Stimulated activated CD4-positive, alpha-beta T cell treated with anti-CD3 and anti-CD28 coated beads, Interleukin-1b, Interleukin-23, amount 100 ng/mL, for 48 hours (primary cell): ENCODE measurements at places on chromosomes 5 and 9.

- DNase-seq, result no peak
Observed at GRCh38 chr5:8012131-8012977, 143.4 kb downstream of the MTRR start.

GRCh38 chr5:119255571-119256356 is 100.1 kb upstream of the TNFAIP8 start:
- DNase-seq, result no peak

GRCh38 chr5:73119451-73120157 is 771 bp upstream of the TMEM171 start:
- peak; percentile 18 for DNase-seq

- no peak for DNase-seq
Observed at GRCh38 chr9:127923771-127924170, 6.8 kb downstream of the PIP5KL1 start.

DNA sequence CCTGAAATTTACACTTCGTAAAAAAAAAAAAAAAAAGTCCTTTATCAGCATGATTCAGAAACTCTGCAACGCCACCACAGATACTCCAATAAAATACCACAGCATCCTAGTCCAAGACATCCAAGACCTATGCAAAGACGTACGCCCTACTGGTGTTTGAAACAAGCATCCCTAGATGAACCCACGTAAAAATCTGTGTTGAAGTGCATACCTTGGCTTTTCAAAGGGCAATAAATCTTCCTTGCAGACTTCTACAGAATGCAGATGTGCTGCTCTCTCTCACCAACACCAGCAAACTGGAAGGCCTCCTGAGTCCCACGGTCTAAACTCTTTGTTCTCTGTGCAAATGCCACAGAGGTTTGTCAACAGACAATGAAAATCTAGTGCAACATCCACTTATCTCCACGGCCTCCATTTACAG is 38.8 kb downstream of the MYO10 start:
- DNase-seq, result no peak

DNA sequence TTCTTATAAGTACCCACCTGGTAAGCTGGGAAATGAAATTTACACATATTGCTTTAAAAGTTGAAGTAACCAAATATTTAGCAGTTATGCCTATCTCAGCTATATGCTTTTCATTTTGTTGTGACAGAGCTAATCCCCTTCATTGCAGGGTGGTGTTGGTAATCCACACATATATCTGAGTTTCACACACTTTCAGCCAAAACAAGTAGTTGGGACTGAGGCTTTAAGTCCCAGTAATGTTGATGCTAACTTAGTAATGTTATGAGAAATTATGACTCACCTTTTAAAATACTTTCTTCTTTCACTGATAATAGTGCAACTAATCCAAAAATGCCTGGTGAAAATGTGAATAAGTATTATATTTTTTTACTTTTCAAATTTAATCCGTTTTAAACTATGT is 19.2 kb upstream of the RICTOR start:
- no peak for DNase-seq

- DNase-seq, result no peak
Observed at GRCh38 chr5:174464504-174465165, 259.7 kb upstream of the MSX2 start.

GRCh38 chr5:44637916-44638869 is 170.6 kb upstream of the MRPS30 start:
- DNase-seq, result no peak

- no peak for DNase-seq
Observed at GRCh38 chr5:55994495-55994997, at the start of gene IL6ST. TSS of gene IL6ST (minus strand) at chr5:55994963. CDS start at chr5:55976278, 18,685 bp downstream.

GRCh38 chr5:180121826-180122413 is 50.4 kb upstream of the RNF130 start:
- DNase-seq, result no peak

DNA sequence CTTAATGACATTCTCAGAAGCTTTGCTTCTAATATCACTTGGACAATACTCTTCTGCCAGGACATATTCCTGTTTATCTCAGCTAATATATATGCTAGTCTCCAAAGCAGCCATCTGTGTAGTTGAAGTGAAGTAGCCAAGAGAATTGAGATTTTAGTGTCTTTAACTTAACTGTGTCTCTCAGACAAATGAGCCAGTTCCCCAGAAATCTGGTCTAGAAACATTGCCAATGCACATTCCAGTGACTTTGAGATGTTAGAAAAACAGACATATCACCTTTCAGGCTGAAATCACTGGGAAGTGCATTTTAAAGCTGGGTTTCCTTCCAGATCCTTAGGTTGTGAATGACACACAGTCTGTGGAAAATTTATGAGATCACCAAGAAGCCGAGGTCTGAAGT is 114.6 kb downstream of the MTX3 start:
- DNase-seq, result no peak

DNA sequence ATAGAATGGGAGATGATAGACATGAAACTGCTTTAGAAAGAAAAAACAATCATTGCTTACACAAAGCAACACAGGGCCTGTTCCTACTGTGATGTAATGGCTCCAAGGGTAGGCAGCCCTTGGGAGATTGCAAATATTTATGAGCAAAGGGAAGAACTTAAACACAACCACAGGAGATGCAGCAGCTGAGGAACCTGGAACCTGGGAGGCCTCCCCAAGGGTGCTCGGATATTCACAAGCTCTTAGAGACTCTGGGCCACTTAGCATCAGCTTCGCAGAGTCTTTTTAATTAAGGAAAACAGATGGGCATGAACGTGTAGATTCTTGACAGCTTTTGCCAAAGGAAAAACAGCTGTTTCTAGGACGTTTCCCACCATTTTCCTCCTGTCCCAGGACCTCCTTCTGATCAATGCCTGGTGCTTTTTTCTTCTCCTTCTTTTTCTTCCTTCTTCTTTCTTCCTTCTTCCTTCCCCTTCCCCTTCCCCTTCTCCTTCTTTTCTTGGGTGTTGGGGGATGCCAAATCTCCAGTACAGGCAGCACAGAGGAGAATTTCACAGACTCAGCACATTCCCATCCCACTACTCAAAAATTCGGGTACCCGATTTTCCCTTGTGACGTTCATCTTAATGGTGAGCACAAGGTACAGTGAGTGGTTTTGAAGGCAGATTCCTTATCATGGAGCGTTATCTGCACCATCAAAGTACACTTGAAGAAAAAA is 28.1 kb upstream of the TCF7 start:
- no peak for DNase-seq

DNA sequence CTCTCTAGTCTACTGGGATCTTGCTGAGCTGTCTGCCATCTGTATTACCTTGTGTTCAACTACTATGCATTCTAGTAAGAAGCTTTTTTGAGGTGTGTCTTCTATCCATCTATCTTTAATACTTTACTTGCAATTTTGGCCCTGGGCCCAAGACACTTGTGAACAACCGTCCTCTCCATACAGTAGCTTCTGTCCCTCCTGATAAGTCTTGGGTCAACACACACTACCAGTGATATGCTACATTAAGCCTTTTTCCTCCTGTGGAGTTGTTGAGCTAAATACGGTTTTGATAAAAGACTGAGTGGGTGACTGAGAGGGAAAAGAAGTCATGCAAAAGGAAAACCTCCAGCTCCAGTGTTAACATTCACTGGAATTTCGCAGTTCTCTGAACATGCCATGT is 133.3 kb upstream of the PCA3 start:
- DNase-seq, result no peak

GRCh38 chr5:141515141-141515540 is 26.3 kb downstream of the PCDHGC5 start:
- DNase-seq, result no peak

DNA sequence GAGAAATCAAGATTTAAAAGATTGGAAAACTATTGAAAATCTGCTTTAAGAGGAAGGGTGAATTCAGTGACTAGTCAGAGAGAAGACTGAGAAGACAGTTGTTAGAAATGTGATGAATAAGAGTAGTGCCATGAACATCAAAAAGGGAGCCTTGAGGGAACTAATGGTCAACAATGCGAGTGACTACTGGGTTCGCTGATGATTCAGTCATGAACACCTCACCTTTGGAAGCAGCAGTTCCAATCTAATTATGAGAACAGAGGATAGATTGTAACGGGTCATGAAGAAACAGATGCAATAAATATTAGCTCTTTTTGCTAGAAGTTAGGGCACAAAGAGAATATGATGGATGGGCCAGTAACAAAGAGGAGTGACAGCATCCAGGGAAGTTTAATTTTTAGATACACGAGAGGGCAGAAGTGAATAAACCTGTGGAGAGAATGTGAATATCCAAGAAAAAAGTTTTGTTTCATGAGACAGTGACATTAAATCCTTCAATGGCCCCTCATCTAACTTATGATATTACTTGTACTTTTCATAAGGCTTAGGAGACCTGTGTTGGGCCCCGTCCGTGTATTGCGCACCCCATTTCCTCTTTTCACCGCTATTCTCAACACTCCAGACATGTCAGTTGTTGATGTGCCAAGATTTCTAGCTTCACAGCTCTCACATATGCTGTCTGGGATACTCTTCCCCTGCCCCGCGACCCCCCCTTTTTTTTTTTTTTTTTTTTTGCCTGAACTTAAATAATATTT is 23.5 kb upstream of the IFNE start:
- no peak for DNase-seq

GRCh38 chr5:124401476-124402143 is 344.8 kb downstream of the ZNF608 start:
- no peak for DNase-seq

GRCh38 chr9:92746567-92747458 is 17.8 kb downstream of the BICD2 start:
- no peak for DNase-seq

GRCh38 chr5:68522863-68523262 is 307.3 kb downstream of the PIK3R1 start:
- no peak for DNase-seq

DNA sequence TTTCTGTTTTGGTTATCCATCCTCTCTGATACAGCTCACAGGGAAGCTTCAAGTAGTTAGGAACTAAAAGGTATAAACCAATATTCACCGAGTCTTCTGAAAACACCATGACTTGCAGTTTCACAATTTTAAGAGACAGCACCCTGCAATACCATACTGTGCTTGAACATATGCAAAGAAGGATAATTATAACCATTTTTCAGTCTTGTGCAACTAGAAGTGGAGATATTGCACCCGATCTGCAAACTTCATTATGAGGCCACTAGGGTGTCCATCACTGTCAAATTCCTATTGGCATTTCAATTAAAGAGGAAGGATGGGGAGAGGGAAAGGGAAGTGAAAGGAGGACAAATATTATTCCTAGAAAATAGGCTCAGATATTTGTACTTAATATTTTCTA is 32.4 kb upstream of the CEP120 start:
- no peak for DNase-seq

GRCh38 chr9:91126761-91127445 is 234.8 kb downstream of the AUH start:
- DNase-seq, result no peak

DNA sequence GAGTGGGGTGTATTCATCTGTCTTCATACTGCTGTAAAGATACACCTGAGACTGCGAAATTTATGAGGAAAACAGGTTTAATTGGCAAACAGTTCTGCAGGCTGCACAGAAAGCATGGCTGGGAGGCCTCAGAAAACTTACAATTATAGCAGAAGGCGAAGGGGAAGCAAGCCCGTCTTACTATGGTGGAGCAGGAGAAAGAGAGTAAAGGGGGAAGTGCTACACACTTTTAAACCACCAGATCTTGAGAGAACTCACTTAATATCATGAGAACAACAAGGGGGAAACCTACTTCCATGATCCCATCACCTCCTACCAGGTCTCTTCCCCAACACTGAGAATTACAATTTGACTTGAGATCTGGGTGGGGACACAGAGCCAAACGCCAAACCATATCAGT is 12.5 kb upstream of the NREP start:
- DNase-seq, result no peak

DNA sequence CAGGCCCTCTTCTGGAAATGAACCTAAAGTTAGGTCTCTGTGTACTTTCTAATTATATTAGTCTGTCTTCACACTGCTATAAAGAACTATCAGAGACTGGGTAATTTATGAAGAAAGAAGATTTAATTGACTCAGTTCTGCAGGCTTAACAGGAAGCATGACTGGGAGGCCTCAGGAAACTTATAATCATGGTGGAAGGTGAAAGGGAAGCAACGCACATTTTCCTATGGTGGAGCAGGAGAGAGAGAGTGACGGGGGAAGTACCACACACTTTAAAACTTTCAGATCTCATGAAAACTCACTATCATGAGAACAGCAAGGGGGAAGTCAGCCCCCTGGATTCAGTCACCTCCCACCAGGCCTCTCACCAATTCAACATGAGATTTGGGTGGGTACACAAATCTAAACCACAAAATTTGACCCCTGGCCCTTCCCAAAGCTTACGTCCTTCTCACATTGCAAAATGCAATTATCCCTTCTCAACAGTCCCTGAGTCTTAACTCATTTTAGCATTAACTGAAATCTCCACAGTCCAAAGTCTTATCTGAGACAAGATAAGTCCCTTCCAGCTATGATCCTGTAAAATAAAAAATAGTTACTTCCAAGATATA is 40.7 kb downstream of the TRIP13 start:
- DNase-seq, result no peak

GRCh38 chr5:128574041-128574440 is 36.0 kb upstream of the FBN2 start:
- DNase-seq, result no peak

- DNase-seq, result no peak
Observed at GRCh38 chr5:132830436-132831094, at the start of gene SHROOM1. TSS of gene SHROOM1 (minus strand) at chr5:132830647. CDS start at chr5:132826140, 4,507 bp downstream.

GRCh38 chr5:132420706-132421272 is 51.3 kb downstream of the SLC22A5 start:
- no peak for DNase-seq

- no peak for DNase-seq
Observed at GRCh38 chr5:24226479-24226878, 418.3 kb downstream of the CDH10 start.

DNA sequence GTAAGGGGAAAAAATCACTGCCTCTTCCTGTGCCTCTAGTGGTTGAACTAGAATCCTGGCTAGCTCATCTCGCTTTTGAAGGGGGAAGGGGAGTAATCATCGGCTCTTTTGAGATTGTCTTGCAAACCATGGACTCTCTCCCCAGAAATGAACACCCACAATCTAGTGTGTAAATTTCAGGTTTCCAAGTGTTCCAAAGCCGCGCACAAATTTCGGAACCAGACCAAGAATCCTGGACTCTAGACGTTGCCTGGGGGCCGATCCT is 4.9 kb upstream of the FOXE1 start:
- no peak for DNase-seq

DNA sequence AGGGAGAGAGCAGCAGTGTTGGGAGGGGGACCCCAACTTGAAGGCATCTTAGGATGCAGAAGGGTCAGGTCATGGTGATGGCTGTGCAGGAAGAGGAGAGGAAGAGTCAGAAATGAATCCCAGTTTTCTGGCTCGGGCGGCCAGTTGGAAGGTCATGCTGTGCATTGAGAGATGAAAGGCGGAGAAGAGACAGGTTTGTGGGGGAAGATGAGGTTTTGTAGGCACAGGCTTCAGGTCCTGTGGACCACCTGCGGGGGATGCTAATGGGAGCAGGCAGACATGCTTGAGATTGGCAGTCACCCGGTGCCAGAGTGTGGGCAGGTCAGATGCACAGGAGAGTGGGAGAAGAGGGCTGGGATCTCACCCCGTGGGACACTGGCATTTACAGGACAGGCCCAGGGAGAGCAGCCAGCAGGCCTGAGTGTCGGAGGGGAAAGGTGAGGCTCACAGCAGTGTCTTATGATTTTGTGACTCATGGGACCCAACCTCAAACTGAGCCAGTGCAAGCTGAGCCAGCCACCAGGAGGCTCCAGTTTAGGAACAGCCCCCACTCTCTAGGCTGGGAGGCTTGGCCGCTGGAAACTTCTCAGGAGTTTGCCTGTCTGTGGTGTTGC is 17.5 kb downstream of the STXBP1 start:
- DNase-seq, result no peak
